ENCODE measurements at places on chromosomes 5 and 9. TPM values are rescaled to one million over a fixed set of nuclear protein-coding genes. Genes with fewer than 3 reads are reported as not detected.

GRCh38 chr5:35924122-35924949, 14.1 kb downstream of the CAPSL start:
- H3K27ac ChIP-seq, result no peak overlapping the region
- no peaks in the 10 kb centered on the region for H3K36me3 ChIP-seq

Gene CDKN2B
- total RNA-seq, result 1.9 TPM

- H3K27me3 ChIP-seq, result no peaks in the 10 kb centered on the region
- no peak overlapping the region for H3K27ac ChIP-seq
- H3K36me3 ChIP-seq, result no peaks in the 10 kb centered on the region
- H3K4me3 ChIP-seq, result no peak overlapping the region
Observed at GRCh38 chr5:55188656-55189540, 15.9 kb upstream of the CDC20B start.

Gene OLFML2A
- total RNA-seq, result 8.6 TPM

DNA sequence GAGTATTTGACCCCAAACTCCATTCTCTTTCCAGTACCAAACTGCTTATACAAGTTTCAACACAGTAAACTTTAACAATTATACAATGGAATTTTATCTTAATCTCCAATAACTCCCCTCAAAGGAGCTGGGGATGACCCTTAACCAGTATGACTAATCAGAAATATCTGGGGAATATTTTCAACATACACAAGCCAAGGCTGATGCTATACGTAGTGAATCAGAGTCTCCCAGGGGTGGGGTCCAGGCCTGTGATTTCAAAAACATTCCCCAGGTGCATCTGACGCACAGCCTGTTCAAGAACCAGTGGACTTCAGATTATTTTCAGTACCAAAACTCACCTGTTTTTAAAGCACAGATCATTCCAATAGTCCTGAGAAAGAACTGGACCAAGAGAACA, 11.8 kb upstream of the SEMA5A start:
- no peaks in the 10 kb centered on the region for H3K4me1 ChIP-seq
- DNase-seq, result no peak
- H3K27ac ChIP-seq, result no peak overlapping the region
- H3K36me3 ChIP-seq, result no peaks in the 10 kb centered on the region
- H3K4me3 ChIP-seq, result no peak overlapping the region

Gene SLC6A3
- total RNA-seq, result not detected

DNA sequence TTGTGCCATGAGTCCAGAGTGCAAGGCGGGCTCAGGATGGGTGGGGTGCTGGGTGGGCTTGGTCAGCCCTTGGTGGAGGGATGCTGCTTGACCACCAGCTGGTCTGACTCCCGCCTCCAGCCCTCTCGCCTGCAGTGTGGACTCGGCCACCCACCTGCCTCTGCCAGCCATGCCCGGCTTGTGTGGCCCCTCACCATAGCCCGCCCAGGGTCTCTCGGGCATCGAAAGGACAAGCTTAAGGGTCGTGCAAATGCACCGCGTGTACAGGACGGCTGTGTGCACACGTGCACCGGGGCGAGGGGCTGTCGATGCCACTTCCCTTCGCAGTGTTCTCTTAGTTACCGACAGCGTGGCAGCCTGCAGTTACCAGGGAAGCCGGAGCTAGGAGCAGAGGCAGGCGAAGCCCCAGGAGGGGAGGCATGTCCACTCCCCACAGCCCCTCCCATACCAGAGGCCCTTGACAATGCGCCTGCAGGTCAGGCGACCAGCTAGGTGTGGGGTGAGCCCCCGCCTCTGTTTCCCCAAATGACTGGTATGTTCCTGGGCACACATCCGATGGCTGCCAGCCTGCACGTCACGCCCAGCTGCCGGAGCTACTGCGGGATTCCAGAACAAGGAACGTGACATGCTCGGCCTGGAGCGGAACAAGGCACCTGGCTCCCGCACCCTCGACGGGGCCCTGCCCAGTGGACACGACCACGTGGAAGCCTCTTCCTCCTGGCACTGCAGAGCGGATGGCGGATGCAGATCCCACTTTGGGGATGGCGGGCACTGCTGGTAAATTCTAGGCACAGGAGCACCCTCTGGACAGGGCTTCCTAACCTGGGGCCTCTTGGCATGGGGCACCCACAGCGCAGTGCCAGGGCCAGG, 7.8 kb downstream of the LCN9 start:
- no peak overlapping the region for H3K4me3 ChIP-seq
- no peaks in the 10 kb centered on the region for H3K36me3 ChIP-seq
- no peaks in the 10 kb centered on the region for H3K27me3 ChIP-seq

Measured in pancreas (tissue), 10 donors.